Stimulated activated naive B cell treated with anti-CD40 and anti-IgM and Interleukin-4, amounts not matched to agents 10 μg/mL and 1 μg/mL and 100 μg/mL, for 72 hours (primary cell): ENCODE measurements at places on chromosomes 1 and 21.

DNA sequence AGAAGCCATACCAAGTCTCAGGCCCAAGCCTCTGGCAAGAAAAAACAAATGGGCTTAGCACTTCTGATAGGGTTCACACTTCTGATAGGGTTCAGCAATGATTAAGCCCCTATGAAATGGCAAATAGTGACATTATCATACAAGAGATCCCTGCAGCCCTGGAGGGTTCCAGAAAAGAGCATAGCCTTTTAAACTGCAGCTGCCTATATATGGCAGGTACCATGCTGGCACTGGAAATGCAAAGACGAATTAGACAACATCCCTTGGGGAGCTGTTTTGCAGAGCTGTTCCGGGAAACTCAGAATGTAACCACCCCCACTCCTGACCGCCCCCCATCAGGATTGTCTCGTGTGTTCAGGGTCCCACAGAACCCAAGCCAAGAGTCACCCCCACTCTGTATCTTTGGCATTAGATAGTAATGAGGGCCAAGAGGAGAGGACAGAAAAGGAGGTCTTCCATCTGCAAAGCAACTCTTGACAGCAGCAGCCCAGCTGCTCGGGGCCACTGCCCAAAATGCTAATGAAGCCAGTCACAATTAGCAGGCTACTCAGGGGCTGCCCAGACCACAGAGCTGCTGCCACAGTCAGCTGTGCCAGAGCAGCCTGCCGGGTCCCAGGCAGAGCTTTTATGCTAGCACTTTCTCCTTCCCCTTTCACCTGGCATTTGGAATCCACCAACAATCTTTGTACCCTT is 50.9 kb downstream of the ITPKB start:
- peak; percentile 68 for DNase-seq

GRCh38 chr1:12504601-12505000 is 113.4 kb downstream of the DHRS3 start:
- no peak for DNase-seq

GRCh38 chr1:155360051-155360450 is 39.4 kb downstream of the RUSC1 start:
- DNase-seq = no peak

GRCh38 chr21:36613059-36613458 is 85.9 kb upstream of the SIM2 start:
- no peak for DNase-seq

DNA sequence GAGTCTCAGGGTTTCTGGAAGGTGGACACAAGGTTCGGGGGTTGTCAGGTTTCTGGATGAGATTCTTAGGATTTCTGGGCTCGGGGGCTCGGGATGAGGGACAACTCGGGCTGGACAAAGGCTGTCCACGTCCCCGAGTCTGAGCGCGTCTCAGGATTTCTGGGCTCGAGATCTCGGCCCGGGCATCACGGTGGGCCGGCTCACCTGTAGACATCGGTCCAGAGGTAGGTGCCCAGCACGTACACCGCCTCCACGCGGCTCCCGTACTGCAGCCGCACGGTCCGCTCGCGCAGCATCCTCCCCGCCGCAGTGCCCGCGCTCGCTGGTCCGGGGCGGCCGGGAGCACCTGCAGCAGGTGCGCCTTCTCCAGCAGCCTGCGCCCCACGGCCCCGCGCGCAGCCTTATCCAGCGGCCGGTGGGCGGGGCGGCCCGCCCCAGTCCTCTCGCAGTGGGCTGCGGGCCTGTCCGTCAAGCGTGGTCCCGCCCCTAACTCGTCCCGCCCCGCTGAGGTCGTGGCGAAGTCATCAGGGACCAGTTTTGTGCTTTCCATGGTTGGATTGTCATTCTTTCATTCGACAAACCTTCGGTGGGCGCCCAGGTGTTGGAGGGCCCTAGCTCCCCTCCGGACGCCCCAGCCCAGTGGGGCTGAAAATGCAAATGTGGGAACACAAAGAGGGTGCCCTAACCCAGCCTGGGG is at the start of gene PADI2:
PADI2 (minus strand) TSS at position 376 of the 697 bp plus-strand sequence; CDS start at position 296, 80 bp downstream.
- DNase-seq = peak; percentile 64
